ENCODE measurements at places on chromosomes 5 and 9.

- no peak for DNase-seq
Observed at GRCh38 chr5:25345240-25345771, 700.5 kb upstream of the CDH10 start.

DNA sequence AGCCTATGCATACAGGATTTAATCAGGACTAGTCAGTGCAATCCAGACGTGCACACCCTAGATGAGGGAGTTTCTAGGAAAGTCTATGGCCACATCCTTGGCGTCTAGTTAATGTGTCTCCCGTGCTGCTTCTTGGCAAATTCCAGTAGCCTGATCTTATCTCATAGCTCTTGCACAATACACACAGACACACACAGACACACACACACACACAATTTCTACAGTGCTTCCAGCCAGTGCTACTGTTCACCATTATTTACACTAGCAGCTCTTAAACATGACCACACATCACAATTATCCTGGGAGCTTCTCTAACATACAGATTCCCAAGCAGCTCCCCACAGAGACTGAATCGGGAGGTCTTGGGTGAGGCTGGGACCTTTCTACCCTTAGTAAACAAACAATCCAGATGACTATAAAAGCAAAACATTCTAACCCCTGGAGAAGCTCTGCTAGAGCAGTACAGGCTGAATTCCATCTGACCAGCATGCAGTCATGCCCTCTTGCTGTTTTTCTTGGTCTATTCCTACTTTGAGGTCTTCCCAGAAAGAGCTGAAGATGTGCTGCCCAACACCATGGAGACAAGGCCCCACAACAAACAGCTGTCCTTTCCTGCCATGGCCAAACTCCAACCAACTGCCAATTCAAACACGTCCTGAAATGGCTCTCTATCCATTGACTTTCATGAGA is 236.6 kb downstream of the DEPDC1B start:
- no peak for DNase-seq

DNA sequence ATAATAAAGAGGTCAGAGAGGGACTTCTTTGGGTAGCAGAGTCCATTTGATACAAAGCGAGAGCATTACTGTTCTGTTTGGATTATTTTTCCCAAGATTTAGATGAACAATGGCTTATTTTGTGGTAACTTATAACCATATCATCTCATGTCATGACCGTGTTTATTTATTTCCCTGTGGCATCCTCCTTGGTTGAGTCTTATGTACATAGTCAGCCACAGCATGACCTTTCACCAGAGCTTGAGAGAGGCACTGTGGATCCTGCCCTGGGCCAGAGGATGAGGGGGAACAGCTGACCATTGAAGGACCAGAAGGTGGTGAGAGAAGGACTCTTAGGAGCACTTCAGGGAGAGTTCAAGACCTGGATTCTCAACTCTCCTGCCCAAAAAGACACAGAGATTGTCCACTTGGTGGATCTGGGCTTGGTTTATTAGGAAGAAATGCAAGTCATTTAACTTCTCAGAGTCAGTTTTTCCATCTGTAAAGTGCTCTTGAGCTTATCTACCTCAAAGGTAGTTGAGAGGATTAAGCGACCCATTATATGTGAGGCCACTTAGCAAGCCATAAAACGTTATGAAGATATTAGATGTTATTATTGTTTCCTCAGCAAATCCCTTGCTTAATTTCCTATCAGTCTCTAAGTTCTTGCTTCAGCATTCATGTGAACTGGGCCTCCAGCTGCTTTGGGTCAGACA is 51.4 kb downstream of the PPIC start:
- no peak for DNase-seq

GRCh38 chr9:14030375-14031059 is 283.4 kb downstream of the NFIB start:
- no peak for DNase-seq

DNA sequence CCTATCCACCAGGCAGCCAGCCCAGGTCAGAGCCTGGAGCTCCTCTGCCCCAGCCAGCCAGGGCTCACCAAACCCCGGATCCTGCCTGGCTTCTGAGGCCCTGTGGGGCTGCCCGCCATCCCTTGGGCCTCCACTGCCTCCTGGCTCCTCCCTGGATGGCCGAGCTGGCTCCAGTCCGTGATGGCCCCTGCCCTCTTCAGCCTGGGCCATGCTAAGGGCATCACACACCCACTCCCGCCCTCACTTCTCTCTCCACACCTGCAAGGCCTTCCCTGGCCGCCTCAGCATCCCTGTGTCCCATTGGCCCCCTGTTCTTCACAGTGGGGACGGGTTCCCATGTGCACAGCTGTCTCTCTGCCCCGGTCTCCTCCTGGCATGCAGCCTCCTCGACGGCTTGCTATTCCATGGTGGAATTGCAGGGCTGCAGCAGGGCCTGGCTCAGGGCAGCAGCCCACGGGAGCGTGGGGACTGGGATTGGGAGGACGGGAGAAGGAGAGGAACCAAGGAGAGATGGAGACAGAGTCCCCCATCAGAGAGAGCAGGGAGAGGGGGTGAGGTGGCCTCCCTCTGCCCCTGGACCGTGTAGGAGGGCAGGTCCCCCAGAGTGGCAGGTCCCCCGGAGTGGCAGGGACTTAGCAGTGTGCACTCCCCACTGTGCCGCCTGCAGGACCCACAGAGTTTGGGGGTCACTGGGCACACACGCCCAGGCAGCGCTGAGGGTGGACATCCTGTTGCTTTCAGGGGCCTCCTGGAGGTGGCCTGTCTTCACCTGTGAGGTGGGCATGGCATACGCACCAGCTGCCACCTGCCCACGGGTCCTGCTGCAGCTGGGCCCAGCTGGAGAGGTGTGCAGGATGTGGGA is 16.7 kb upstream of the RNU6ATAC start:
- no peak for DNase-seq

GRCh38 chr9:127826253-127826913 is 23.7 kb downstream of the FPGS start:
- no peak for DNase-seq

DNA sequence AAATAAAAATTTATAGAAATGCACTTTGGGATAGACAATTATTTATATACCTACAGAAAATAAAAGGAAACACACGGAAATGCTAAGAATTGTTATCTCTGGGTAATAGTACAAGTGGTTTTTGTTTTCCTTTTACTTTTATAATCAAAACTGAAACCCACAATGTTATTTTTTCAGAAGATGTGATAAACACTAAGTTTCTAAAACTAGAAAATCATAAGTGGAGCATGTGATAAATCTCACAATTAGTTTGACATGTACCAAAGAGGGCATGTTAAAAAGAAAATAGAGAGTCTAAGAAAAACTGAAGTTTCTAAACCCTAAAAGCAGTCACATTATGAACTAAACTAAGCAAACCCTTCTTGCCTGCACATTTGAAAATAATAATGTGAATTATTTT is 61.1 kb downstream of the OXCT1 start:
- DNase-seq = no peak

- DNase-seq = no peak
Observed at GRCh38 chr5:76982450-76982849, 29.6 kb downstream of the CRHBP start.

- no peak for DNase-seq
Observed at GRCh38 chr5:132947671-132948070, 15.8 kb downstream of the AFF4 start.

DNA sequence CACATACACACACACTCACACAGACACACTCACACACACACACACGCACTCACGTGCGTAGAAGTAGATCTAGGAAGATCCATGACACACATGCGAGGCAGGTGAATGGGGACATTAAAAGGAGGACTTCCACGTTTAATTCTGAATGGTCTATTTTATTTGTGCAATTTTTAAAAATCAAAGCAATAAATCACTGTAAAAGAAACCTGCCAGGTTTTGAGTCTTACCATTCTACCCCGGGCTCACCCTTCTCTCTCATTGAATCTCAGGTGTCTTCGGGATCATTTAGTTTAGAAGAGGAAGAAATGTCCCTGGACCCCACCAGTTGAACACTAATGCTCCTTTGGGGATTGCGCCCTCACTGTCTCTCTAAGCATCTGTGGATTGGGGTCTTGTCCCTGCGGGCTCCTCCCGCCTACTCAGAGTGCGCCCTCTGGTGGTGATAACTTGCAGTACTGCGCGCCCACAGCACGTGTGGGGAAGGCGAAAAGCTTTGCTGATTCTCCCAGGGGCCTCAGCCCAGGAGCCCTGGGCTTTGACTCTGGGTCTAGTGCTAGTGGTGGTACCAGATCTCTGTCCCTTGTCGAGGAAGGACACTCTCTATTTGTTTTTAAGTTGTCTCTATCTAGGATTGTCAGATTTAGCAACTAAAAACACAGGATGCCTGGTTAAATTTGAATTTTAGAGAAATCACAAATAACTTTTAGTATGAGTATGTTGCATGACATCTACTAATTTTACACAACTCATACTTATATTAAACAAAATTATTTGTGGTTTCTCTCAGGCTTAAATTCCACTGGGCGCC is 34.8 kb downstream of the BOD1 start:
- DNase-seq = peak; percentile 26

DNA sequence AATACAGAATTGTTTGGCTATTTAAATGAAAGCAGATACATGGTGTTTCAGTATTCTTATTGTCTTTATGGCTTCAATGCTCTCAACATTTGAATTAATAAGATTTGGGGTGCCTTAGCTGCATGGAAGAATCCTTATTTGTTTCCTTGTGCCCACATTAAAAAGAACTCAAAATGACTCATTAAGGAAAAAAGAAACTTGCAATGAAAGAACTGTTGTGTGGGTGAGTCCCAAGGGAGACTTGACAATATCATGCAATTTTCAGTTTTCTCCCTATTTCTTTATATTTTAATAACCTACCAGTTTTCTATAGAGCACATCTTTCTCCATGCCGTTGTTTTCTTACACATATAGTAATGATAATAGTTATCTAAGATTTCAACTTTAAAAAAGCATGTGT is 404.0 kb downstream of the PDE4D start:
- DNase-seq = no peak

GRCh38 chr5:1541702-1542400 is 18.1 kb upstream of the LPCAT1 start:
- no peak for DNase-seq

DNA sequence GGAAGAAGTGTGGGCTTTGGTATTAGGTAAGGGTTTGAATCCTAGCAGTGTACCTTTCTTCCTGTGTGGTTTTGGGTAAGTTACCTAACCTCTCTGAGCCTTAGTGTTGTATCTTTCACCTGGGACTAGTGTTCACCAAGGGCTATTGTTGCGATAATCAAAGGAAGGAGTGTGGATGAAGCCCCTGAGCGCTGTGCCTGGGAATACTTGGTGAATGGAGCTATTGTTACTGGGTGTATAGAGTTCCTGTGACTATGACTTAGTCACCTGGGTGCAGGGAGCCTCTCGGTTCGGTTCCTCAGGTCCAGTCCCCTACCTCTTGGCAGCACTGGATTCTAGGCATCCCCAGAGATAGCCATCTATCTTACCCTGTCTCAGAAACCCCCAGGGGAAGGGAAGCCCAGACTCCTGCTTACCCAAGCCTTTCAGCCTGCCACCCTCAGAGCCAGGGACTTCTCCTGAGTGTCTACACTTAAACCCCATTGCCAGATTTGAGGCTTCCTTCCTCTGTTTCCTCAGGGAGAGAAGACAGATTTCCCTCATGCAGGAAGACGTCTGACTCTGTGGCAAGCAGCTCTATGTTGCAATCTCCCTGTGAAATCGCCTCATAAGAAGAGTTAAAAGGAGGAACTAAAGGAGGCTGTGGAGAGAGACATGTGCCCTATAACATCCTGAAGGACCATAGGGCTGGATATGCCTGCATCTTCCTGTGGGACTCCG is 181.0 kb upstream of the PITX1 start:
- DNase-seq = no peak
